ENCODE measurements at places on chromosomes 5 and 9.

GRCh38 chr9:94150279-94150828 lies 66.1 kb downstream of the PTPDC1 start:
- DNase-seq, result no peak

DNA sequence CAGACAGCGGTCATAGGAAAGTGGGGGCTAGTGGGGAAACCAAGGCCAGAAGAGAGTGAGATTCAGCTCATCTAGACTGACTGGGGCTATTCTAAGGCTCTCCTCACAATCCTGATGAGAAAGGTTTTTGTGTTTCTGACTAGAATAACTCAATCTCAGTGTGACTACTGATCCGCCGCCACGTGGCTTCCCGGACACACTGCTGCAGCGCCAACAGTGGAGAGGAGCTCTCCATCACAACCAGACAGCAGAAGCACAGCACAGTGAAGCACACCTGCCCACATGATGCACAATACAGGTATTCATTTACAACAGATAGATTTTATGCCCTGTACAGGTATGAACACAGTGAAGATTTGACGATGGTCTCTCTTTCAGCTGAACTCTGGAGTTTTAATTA lies 25.4 kb downstream of the NREP start:
- no peak for DNase-seq

- DNase-seq, result no peak
Measured at GRCh38 chr5:118405650-118406061, 582.7 kb downstream of the DTWD2 start.

GRCh38 chr5:126527892-126528291 lies 67.1 kb downstream of the ALDH7A1 start:
- no peak for DNase-seq

GRCh38 chr9:137192859-137193258 lies 4.4 kb downstream of the SSNA1 start:
- DNase-seq, result no peak

GRCh38 chr5:138884094-138884493 lies 9.0 kb upstream of the LRRTM2 start:
- no peak for DNase-seq

DNA sequence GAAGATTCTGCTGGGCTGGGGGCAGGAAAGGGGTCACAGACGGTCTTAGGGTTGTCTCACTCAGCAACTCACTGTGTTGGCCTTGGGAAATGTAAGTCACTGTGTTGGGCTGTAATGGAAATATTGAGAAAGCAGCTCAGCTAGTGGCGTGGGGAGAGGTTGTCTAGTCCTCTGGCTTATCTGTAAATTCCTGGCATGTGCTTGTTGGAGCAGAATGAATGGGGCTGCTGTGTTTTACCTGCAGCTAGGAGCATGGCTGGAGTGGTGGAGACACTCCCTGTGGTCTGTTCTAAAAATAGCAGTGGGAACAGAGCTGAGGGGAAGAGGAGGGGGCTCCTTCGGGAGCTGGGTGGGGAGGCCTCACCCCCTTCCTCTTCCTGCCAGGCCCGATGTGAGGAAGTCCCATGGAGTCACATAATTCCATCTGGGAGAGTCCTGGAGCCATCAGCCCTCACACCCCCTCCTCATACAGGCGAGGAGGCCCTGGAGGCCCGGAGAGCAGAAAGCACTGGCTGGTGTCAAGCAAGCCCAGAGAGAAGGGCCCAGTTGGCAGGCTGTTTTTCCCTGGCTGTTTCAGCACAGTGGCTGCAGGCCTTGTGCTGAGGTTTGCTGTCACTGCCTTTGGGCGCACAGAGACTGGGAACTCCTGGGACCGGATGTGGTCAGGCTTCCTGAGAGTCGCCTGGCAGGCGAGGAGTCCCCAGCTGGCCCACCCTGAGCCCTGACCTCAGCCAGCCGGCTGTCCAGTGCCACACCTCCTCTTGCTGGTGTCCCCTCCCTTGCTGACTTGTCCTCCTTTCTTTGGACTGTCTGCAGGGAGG lies 84.9 kb downstream of the RGS3 start:
- no peak for DNase-seq

DNA sequence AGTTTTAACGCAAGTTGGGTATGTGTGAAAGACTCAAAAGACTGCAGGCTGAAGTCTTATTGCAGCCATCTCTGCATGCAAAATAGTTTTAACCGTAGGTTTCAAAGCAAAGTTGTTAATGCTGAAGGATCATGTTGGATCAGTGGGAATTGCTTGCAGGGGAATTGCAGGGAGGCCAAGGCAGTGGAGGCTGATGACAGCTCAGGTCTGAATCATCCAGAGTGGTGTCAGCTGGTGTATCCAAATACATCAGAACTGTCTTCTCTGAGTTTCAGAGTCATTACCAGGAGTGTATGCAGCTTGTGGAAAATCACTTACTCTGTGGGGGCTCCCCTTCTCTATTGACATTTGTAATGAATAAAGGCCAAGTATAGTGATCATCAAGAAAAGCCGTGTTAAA lies 435.7 kb downstream of the SH3GL2 start:
- DNase-seq, result peak; percentile 16

GRCh38 chr9:134852906-134853654 lies 27.5 kb upstream of the FCN2 start:
- DNase-seq, result no peak

DNA sequence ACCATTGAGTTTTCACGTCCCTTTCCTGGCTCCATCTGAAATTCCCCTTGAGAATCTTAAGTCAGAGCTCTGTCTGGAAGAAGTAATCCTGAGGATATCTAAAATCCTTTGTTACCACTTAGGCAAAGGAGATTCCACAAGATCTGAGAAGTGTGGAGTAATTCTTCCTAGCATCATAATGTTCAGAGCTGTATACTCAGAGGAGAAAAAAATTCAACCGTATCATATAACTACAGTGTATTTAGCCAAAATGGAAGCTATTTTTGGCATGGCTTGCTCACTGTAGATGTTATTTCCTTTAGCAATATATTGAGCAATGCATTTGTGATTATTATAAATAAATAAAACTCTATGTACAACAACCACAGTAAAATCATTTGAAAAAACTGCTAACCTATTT lies 1858.4 kb downstream of the EFNA5 start:
- no peak for DNase-seq

DNA sequence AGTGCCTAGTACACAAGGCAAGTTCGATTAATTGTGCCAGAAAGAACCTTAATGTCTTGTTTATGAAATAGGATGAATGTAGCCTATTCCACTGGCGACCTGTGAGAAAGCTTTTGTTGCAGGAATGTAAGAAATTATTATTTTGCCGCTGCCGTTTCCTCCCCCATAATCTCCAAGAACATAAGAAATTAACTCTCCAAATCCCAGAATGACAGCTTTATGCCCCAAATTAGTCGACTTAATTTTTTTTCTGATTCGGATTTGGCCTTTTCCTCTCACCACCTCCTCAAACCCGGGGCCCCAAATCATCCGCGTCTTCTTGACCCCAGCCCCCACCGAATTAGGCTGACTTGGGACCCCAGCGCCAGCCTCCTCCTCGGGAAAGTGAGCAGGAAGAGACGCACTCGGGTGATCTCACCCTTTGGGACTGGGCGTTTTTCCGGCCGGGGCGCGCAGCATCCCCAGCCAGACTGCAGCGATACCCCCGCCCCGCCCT lies 682 bp upstream of the SPTAN1 start:
- DNase-seq, result no peak

DNA sequence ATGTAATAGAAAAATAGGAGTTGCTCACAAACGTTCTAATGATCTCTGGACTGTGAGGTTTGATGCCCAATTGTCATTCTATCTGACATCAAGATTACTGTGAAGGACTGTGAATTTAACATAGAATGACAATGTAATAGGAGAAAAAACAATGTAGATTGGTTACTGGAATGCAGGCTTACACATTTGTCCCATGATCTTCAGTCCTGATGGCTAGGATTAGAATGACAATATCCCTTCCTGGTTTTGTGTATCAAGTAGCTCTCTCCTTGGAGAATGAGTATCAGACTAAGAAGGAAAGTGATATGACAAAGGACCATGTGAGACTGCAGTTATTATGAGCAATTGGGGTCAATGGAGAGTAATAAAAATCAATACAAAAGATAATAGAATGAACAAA lies 862.2 kb upstream of the C9orf72 start:
- no peak for DNase-seq

GRCh38 chr5:132203464-132203818 lies 24.2 kb downstream of the P4HA2 start:
- DNase-seq, result no peak
